Activated CD4-positive, alpha-beta T cell treated with anti-CD3 and anti-CD28 coated beads, Interleukin-2, amount 50 U/mL, for 4 hours (primary cell): ENCODE measurements at places on chromosomes 13 and 19.

GRCh38 chr19:30062065-30062906 is 120.2 kb downstream of the URI1 start:
- DNase-seq = no peak

GRCh38 chr13:50587115-50587514 is 256.4 kb downstream of the DLEU7 start:
- no peak for DNase-seq

- no peak for DNase-seq
Observed at GRCh38 chr13:114022876-114023275, 49.0 kb upstream of the C13orf46 start.

- DNase-seq = no peak
Observed at GRCh38 chr13:34256236-34256635, 438.3 kb downstream of the RFC3 start.

DNA sequence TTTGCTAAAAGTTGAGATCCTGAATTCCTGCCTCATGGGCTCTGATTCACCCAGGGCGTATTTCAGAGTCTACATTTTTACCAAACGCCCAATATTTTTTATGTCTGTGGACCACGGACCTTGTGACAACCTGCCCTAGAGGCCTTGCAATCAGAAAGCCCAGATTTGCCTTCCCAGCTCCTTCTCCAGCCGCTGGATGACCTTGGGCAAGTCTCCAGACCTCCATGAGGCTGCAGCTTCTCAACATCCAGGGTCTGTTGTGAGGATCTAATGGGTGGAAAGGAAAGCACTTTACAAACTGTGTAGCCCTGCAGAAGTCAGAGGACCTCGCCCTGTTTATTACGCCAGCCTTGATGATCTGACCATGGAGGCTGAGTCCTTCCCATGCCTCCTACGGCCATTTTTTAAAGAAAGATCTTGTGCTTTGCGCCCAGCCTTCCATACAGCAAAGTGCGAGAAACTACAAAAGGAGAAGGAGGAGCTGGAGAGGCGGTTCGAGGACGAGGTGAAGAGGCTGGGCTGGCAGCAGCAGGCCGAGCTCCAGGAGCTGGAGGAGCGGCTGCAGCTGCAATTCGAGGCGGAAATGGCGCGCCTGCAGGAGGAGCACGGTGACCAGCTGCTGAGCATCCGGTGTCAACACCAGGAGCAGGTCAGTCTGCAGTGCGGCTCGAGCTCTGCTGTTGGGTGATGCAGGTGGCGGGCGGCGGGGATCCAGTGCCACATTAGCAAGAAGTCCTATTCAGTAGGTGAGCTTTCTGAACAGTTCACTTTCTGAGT is 115.6 kb downstream of the SLC7A1 start:
- no peak for DNase-seq

GRCh38 chr13:39641645-39642044 is 13.8 kb upstream of the COG6 start:
- no peak for DNase-seq

DNA sequence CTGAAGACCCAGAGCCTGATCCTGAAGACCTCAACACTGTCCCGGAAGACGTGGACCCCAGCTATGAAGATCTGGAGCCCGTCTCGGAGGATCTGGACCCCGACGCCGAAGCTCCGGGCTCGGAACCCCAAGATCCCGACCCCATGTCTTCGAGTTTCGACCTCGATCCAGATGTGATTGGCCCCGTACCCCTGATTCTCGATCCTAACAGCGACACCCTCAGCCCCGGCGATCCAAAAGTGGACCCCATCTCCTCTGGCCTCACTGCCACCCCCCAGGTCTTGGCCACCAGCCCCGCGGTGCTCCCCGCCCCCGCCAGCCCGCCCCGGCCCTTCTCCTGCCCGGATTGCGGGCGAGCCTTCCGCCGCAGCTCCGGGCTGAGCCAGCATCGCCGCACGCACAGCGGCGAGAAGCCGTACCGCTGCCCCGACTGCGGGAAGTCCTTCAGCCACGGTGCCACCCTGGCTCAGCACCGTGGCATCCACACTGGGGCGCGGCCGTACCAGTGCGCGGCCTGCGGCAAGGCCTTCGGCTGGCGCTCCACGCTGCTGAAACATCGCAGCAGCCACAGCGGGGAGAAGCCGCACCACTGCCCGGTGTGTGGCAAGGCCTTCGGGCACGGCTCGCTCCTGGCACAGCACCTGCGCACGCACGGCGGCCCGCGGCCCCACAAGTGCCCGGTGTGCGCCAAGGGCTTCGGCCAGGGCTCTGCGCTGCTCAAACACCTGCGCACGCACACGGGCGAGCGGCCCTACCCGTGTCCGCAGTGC is 2.9 kb upstream of the MCOLN1 start:
- no peak for DNase-seq

- DNase-seq = no peak
Observed at GRCh38 chr13:34750078-34750931, 191.8 kb upstream of the NBEA start.

DNA sequence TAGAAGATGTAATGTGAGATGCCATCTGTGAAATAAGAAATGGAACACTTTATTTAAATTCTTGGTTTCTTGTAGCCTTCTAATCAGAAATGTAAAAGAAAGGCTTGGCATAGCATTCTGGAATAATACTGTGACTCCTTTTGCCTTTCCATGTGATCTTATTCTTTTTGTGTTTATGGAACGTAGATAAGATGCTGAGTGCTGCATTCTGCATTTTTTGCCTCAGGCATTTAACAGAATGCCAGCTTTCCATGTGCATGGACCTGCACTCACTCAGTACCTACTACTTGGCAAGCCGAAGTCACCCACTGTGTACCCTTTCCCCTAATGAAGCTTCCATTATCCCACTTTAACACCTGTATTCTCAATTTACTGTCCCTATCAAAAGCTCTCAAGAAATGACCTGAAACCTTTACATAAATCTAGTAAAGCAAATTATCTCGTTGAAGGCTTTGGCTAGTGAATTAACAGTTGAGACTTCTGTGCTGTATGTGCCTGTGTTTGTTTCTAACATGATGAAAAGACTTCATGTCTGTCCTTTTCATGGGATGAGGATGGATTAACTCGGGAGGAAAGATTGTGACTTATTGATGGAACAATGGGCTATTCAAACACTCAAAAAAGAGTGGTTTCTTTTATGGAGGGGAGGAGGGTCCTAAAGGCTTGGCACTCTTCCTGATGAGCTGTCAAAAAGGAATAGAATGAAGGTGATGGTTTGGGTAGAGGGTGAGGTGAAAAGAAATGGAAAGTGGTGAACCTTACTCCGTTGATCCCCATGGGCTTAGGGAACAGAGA is 44.7 kb upstream of the FRY start:
- DNase-seq = no peak

- DNase-seq = no peak
Observed at GRCh38 chr13:81722456-81722855, 1381.5 kb upstream of the SPRY2 start.

- no peak for DNase-seq
Observed at GRCh38 chr19:47421844-47422395, 2.6 kb upstream of the MEIS3 start.

GRCh38 chr13:67045357-67045756 is 184.8 kb downstream of the PCDH9 start:
- DNase-seq = no peak

- DNase-seq = peak; percentile 83
Observed at GRCh38 chr19:18007917-18008673, at the start of gene ARRDC2. TSS of gene ARRDC2 (plus strand) at chr19:18008170. CDS start at chr19:18008311, 141 bp downstream.

DNA sequence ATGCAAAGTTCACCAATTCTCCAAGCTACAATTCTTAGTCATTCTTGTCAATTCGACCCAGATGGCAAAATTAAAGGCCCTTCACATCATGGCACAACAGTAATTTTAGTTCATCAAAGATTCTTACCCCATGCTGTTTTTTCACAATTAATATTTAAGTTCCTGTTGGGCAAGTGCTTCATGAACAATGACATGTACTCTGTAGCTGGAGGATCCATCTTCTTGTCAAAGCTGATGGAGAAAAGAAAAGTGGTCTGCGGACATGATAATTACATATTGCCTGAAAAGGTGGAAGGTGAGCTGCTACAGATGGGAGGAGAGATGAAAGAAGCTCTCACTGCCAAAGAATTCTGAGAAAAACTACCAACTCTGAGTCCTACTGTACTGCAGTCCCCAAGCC is 1370.3 kb upstream of the SLC10A2 start:
- no peak for DNase-seq

- no peak for DNase-seq
Observed at GRCh38 chr19:13119627-13120026, 1.6 kb downstream of the NACC1 start.

DNA sequence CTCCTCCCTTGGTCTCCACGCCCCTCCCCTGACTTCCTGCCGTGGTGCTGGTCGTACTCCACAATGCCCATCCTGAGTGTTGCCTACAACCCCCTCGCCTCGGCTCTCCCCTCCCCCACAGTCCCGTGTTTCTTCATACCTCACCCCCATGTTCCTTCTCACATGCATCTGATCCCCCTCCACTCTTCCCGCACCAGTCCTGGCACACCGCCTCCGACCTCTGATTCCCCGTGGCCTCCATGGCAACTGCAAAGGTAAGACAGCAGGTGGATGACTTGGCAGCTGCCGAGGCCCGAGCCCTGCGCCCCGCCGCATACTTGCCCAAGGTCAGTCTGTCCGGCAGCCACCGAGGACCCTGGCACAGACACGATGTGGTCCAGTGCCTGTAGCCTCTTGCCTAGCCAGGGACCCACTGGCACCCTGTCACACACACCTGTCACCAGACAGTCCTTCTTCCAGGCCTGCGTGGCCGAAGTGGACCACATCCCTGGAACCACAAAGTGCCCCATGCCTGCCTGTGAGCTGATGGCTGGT is 16.1 kb upstream of the SDHAF1 start:
- no peak for DNase-seq

DNA sequence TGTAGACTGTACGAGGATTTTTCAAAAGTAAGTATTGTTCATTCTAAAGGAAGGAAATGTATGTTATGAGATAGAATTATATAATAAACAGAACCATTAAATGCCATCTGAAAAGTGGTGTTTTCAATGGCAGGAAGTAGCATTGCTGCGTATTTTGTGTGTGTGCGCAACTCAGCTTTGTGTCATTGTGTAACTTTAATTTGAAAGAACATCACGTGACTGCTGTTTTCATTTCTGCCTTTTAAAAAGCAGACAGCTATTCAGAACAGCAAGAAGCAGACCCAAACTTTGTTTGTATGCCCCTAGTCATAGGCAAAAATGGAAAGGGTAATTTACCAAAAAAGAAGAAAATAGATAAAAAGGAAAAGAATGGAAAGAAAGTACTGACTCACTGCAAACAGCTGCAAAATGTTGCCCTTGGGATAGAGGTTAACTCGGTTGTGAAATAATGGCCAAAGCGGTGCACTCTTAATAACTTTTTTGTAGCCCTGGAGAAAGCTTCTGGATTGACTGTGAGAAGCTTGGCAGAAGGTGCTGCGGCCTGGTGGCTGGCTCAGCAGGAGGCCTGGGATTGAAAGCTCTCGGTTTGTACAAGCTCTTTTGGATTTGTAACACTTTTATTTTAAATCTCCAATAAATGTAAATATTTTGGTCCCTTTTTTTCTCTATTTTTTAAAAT is 97.3 kb downstream of the GGACT start:
- no peak for DNase-seq

DNA sequence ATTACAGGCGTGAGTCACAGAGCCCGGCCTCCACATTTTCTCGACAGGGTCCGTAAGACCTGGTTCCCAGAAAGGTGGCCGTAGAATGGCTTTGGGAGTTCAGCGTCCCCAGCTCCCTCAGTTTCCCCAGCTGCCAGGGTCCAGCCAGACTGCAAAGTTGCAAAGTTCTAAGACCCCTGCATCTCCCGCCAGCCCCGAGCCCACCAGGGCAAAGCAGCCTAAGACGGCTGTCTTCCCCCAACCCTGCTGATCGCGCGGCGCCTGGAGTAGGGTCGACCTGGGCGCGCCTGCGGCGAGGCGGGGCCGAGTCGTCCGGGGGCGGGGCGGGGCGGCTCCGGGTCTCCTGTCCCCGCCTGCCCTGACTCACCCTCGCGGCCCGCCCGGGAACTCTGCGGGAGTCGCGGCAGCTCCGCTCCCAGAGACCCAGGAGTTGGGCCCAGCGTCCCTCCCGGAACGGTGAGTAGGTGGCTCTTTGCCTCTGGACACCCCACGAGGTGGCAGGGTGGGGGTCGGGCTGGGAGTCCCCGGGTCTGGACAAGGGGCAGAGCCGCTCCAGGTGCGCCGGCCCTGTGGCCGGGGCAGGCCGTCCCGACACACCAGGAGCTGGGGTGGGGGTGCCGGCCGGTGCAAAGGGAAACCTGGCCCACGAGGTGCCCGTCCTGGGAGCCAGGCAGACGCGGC is at the start of gene LRRC8E:
TSS of gene LRRC8E (plus strand) at position 366 of the 681 bp plus-strand sequence. CDS start 7,094 bp downstream, outside the sequence.
- no peak for DNase-seq

- DNase-seq = peak; percentile 28
Observed at GRCh38 chr19:49746206-49746958, 16.7 kb downstream of the TSKS start.

- DNase-seq = no peak
Observed at GRCh38 chr13:71801781-71802180, 65.2 kb downstream of the DACH1 start.
